ENCODE measurements at places on chromosomes 7 and 10. TPM values are rescaled to one million over a fixed set of nuclear protein-coding genes. Genes with fewer than 3 reads are reported as not detected.

Gene LRRN3
- 7.4 TPM for total RNA-seq

Gene TRPV5
- not detected for total RNA-seq

Gene CCL24
- not detected for total RNA-seq

Gene OR2A7
- total RNA-seq = 0.07 TPM

Gene CALY
- not detected for total RNA-seq

Gene ZNF727
- 0.10 TPM for total RNA-seq

Gene PRLHR
- total RNA-seq = not detected

Gene SLC13A1
- total RNA-seq = not detected

Gene SEMA3E
- 0.13 TPM for total RNA-seq

Gene POU6F2
- not detected for total RNA-seq

Gene SORCS1
- not detected for total RNA-seq

Gene ELMO1
- total RNA-seq = 0.43 TPM

Gene SPDYE11
- not detected for total RNA-seq

Gene PKD1L1
- 0.07 TPM for total RNA-seq

Gene ARHGAP22
- 85.4 TPM for total RNA-seq

Gene FAM3C
- total RNA-seq = 106 TPM

Gene AOC1
- not detected for total RNA-seq

Gene DEPP1
- 142 TPM for total RNA-seq

Gene RPEL1
- not detected for total RNA-seq

Gene IL2RA
- not detected for total RNA-seq

Gene ADK
- 31.3 TPM for total RNA-seq

Gene DYNC1I1
- total RNA-seq = 1.5 TPM

Gene LRRC61
- total RNA-seq = 0.36 TPM

Gene AFAP1L2
- total RNA-seq = 1.2 TPM

Gene SNX10
- not detected for total RNA-seq

Gene IPMK
- 8.5 TPM for total RNA-seq

Gene OPN4
- not detected for total RNA-seq

Gene FFAR4
- total RNA-seq = not detected

Gene DRGX
- total RNA-seq = not detected

Gene SERPINE1
- 1,589 TPM for total RNA-seq

Gene FXYD4
- total RNA-seq = not detected

Gene EBLN1
- not detected for total RNA-seq

Gene PPP1R9A
- 0.78 TPM for total RNA-seq

Gene METTL27
- 1.9 TPM for total RNA-seq

Data from smooth muscle cell of the pulmonary artery (primary cell).